Endodermal cell (in vitro differentiated cells): ENCODE measurements at places on chromosomes 6 and 20. TPM values are rescaled to one million over a fixed set of nuclear protein-coding genes. Genes with fewer than 3 reads are reported as not detected.
A peak's percentile ranks its signal among the peaks of the same experiment; 100 is the strongest.

The TFAP2A gene
- total RNA-seq = 0.43 and 0.51 TPM in 2 replicates

DNA sequence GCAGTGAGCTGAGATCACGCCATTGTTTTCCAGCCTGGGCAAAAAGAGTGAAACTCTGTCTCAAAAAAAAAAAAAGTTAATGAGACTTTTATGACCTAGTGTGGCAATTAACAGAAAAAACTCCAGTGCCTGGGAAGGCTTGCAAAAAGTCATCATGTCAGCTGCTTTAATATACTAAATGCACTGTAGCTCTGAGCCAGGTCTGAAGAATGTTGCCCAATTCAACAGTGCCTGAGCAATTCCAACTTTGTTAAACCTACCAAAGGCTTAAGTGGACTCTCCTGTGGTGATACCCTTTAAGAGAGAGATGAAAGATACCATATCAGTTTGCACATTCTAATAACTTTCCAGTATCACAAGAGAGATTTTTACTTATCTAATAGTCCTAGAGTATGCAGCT is 6.5 kb upstream of the ROS1 start:
- no peaks in the 10 kb centered on the region for H3K27me3 ChIP-seq
- H3K27ac ChIP-seq = no peak overlapping the region
- DNase-seq = no peak
- H3K4me3 ChIP-seq = no peak overlapping the region
- H3K36me3 ChIP-seq = no peaks in the 10 kb centered on the region

- peak; percentile 85 for DNase-seq
- H3K27ac ChIP-seq = no peak overlapping the region
- no peaks in the 10 kb centered on the region for H3K36me3 ChIP-seq
- H3K4me3 ChIP-seq = no peak overlapping the region
Measured at GRCh38 chr6:4925580-4925979, 78.3 kb downstream of the RPP40 start.

The CSNK2B gene
- total RNA-seq = 155 and 158 TPM in 2 replicates

The MTG2 gene
- 26.8 and 29.6 TPM in 2 replicates for total RNA-seq

The MACROD2 gene
- total RNA-seq = 2.0 and 2.3 TPM in 2 replicates

DNA sequence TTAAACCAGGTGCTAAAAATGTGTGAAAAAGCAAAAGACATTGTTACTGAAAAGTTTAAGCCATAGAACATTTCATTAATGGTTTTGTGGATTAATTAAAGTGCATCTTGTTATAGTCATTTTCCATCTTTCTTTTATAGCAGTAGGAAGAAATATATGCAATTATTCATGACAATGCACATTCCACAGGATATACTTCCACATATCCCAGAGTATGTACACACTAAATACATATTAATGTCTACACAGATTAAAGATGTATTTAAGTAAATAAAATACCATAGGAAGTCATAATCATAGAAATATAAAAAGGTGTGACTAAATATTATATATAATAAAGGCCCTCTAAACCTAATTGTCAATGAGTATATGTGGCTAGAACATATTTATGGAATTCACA is 578.8 kb downstream of the PHF3 start:
- no peaks in the 10 kb centered on the region for H3K27me3 ChIP-seq
- DNase-seq = no peak
- H3K4me3 ChIP-seq = no peak overlapping the region
- no peaks in the 10 kb centered on the region for H3K4me1 ChIP-seq

DNA sequence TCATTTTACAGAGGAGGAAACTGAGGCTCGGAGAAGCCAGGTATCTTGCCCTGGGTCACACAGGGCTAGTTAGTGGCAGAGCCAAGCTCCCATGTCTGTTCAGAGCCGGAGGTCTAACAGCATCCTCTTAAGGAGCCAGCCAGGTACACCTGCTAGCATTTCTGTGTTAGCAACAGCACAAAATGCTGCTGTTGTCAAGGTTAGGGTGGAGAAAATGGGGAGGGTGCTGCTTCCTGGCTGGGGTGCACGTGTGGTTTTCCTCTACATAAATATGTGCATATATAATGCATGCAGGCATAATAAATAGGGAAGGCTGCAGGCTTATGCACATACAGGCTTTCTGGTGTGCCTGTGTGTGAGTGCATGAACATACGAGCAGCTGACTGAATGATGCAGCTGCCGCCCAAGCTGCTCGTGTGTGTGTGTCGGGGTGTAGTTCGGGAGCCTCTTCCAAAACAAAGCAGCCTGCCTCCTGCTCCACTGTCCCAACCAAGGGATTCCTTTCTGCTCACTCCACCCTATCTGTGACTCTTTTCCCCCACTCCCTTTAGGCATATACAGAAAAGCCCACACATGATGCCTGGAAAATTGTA is 86.6 kb downstream of the CD40 start:
- DNase-seq = no peak
- no peak overlapping the region for H3K4me3 ChIP-seq
- H3K36me3 ChIP-seq = no peaks in the 10 kb centered on the region
- H3K4me1 ChIP-seq = no peaks in the 10 kb centered on the region
- peak overlapping the region; percentile 38 for H3K27ac ChIP-seq
- no peaks in the 10 kb centered on the region for H3K27me3 ChIP-seq

DNA sequence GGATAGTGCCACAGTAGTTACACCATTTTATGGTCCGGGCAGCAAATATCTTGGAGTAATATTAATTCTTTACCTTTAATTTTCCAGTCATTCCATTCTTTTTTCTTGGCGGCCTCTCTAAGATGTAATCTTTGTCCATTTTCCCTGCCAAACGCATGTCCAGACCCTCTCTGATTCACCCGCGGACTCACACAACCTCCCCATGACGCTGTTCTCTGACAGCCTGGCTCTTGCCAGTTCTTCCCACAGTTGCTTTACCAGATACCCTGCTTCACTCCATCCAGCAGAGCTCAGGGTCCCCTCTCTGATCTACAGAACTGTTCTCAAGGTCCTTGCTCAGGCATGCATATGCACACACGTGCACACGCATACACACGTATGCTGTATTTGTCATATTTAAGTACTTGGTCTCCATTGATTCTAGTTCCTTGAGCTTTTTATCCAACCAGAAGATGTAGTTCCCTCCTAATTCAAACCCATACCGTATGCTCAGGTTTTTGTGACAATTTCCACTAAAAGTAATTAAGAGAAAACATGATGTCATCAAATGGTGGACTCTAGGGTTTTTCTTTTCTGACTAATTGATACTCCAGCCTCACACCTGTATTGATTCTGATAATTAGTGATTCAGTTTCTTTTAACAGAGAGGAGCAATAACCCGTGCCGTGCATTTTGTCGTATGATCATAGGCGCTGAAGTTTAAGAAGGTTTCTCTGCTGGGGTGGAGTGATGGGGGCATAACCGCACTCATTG is 10.0 kb downstream of the BPHL start:
- H3K4me3 ChIP-seq = no peak overlapping the region
- no peaks in the 10 kb centered on the region for H3K27me3 ChIP-seq
- no peak for DNase-seq
- peaks cover 26% of the 10 kb centered on the region for H3K36me3 ChIP-seq
